Stimulated activated CD4-positive, alpha-beta T cell treated with anti-CD3 and anti-CD28 coated beads, Interleukin-1b, Interleukin-23, amount 100 ng/mL, for 24 hours (primary cell): ENCODE measurements at places on chromosomes 16 and 17.

- DNase-seq, result no peak
Observed at GRCh38 chr17:48994549-48995303, 2.5 kb upstream of the IGF2BP1 start.

DNA sequence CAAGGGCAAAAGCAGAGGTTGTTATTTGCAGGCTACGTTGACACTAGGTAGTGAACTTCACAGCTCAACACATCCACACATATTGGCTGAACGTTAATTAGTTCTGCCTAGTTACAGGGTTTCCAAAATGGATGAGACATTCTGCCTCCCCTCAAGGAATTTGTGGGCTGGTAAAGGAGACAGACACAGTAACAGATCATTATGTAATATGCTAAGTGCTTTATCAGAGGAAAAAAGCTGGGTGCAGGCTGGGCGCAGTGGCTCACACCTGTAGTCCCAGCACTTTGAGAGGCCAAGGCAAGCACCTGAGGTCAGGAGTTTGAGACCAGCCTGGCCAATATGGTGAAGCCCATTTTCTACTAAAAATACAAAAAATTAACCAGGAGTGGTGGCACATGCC is 26.2 kb downstream of the BMERB1 start:
- DNase-seq, result no peak

- DNase-seq, result no peak
Observed at GRCh38 chr17:56770427-56770826, 63.3 kb downstream of the C17orf67 start.

DNA sequence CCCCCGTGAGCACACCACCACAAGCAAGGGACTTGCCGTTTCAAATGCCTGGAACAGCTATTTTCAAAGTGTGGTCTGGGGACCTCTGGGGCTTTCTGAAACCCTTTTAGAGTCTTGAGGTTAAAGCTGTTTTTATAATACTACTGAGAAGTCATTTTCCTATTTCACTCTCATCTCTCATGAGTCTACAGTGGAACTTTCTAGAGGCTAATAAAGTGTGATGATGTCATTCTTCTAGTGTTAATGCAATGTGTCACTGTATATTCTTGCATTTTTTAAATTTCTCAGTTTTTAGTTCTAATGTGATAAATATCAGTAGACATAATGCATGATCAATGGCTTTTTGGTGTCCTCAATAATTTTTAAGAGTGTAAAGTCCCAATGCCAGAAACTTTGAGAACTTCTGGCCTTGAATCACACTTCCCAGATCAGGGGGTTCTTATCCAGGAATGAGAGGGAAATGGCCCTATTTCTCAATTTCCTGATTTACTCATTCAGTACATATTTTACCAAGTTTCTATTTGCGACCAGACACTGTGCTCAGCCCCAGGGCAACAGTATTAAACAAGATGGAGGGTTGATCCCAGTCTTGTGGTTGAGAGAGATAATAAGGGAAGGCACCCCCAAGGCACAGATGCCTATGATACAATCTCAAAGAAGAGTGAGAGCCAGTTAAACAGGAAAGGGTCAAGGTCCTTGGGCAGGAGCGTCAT is 444.0 kb downstream of the HS3ST3B1 start:
- DNase-seq, result no peak

DNA sequence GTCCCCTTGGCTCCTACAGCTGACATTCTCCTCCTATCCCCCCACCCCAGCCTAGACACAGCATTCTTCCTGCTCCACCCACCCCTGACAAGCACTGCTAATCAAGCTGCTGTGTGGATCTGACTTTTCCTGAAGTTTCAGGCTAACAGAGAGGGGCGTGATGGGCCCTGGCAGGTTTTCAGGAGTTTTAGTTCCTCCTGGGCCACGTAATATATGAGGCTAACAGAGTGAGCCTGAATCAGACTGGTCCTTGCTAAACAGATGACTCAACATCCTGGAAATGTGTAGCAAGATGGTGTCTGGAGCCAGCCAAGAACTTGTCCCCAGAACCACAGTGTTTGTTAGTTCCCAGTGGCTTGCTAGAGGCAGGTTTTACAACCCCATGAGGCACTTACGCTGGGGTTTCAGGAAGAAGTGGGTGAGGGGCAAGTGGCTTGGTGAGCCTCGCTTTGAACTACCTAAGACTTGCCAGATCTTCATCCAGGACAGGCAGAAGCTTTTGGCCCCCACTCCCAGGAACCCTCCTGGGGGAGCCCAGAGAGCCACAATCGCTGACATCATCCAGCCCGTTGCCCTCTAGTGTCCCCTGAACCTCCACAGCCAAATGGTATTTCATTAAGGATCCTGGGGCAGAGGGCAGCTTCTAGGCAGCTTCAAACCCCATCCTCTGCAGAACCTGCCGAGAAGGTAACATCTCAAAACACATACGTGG is 15.9 kb downstream of the TMEM92 start:
- DNase-seq, result no peak

- no peak for DNase-seq
Observed at GRCh38 chr16:90046122-90046970, 27.1 kb upstream of the DBNDD1 start.

DNA sequence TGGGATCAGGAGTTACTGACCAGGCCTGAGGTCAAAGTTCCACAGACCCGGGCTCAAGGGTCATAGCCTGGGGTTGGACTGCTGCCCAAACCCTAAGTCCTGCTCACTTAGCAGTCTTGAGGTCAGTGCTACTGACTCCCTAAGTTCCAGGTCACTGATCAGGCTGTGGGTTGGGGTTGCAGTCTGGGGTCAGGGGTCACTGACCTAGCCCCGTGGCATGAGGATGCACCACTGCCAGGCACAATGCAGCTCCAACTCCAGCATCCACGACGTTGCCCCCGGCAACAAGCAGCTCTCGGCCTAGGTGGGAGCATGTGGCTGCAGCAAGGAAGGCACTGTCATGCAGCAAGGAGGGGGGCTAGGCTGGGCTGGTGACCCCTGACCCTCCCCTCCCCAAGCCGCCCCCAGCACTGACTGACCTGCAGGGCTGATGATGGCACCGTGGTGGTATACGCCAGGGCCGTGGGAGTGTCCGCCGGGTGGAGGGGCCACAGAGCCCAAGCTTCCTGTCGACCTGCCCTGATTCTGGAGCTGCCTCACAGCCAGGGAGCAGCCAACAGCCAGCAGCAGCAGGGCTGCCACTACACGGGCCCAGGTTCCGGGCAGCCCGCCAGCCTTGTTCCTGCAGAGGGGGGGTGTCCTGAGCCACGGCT is 1.1 kb downstream of the GGT6 start:
- DNase-seq, result no peak

DNA sequence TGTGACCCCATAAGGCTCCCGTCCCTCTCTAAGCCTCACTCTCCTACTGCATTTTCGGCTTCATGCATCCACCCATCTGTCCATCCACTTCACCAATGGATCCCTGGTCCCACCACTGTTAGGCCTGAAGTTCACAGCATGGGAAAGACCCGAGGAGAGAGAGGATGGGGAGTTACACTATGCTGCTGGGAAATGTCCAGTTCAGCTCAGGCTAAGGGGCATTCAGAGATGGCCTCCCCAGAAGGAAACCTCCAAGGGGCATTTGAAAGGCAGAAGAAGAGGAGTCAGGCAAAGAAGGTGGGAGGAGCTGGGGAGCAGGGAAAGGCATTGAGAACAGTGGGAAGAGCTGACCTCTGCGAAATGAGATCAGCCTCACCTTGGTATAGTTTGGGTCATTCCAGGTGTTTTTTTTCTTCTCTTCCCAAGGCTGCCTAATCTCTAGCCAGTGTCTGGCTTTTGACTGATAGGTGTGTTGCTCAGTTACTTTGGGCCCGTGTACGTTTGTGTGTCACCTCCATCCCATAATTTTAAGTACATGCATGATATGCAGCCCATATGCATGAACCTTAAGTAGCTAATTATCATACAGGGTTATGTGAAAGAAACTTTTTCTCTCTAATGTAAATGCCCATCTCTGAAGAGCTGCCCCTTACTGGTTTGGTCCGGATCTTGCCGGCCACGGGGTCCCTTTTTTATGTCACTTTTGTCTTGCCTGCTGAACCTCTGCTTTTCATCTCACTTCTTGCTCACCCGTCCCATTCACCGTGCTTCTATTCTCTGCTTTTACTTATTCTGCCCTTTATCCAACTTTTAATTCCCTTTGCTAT is 11.6 kb upstream of the DRC7 start:
- no peak for DNase-seq

- DNase-seq, result no peak
Observed at GRCh38 chr17:40356990-40357881, 7.3 kb downstream of the GJD3 start.

- DNase-seq, result no peak
Observed at GRCh38 chr16:88725609-88726407, 19.5 kb downstream of the CTU2 start.

DNA sequence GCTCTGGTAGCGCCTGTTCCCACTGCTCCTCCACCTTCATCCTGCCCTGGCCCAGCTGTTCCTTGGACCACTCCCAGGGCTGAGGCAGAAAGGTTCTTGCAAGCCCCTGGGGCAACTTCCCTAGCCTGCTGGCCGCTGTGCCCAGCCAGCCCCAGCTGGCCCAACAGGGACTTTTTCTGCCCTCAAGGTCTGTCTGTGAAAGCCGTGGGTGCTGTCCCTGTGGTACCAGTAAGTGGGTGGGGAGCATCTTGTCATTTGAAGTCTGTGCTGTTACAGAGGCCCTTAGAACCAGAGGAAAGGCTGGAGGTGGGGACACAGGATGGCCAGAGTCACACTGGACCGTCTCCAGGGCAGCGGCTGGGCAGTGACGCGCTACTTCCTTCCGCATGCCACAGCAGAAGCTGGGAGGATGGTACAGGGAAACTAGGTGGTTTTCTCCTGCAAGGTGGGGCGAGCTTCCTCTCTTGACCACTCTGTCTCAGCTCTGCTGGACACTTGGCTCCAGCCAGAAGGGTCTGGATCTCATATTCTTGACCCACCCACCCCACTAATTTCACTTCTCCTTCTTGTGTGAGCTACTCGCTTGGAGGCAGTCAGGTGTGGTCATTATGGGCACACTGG is 87.8 kb downstream of the PLCG2 start:
- no peak for DNase-seq

DNA sequence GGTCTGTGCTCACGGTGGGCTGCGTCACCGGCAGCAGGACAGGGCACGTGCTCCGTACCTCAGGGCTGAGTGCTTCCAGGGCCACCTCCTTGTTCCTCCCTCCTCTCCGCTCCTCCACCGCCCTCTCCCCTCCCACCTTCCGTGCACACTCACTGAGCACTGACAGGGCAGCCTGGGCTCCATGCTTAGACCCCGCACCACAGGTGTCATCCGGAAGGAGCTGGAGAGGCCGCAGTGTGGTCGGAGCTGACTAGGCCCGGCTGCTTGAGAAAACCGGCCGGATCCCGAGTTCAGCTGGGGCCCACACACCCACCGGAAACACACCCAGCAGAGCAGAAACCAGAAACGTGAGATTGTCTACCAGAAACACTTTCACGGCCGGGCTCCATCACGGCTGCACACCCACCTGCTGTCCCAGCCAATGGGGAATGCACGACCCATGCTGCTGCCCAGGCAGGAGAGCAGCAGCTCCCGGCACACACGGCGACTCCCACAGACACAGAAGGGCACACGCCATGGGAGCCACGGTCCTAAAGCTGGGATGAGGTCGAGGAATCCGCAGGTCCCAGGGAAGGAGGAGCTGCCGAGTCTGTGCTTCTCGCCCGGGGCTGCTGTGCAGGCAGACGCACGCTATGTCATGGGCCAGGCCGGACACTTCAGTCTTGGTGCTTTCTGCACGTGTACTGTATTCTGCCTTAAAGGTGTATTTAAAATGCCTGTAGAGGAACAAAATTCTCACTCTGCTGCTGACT is 55.0 kb upstream of the ZNF469 start:
- no peak for DNase-seq

DNA sequence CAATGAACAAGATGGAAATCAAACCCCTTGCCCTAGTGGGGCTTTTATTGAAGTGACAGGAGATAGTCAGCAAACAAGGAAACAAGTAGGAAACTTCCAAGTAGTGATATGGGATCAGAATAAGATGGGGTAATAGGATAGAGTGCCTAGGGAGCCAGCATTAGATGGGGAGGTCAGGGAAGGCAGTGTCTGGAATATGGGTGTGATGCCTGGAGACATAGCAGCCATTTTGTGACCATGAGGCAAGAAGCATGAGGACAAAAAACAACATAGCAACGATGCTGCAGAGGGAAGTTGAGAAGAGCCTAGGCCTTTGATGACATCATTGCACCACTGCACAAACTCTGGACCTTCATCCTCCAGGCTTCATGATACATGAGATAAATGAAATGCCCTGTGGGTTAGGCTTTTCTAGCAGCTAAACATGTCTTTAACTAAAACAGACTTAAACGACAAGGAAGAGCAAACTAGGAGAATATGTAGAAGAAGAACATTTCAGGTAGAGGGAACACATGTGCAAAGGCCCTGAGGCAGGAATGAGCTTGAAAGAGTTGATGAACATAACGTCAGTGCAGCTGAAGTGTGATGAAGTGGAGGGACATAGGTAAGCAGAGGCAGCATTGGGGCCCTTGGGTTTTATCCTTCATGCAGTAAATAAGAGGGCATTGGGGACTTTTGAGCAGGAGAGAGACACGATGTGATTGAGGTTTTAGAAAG is 18.2 kb upstream of the TMEM11 start:
- DNase-seq, result no peak

- DNase-seq, result no peak
Observed at GRCh38 chr16:30528799-30529457, 2.6 kb upstream of the ZNF768 start.

- no peak for DNase-seq
Observed at GRCh38 chr16:65481956-65482355, 360.1 kb upstream of the CDH11 start.

GRCh38 chr17:40937384-40937819 is at the start of gene KRT23:
Gene KRT23 (minus strand): TSS chr17:40937646. CDS start chr17:40936603, 1,043 bp downstream.
- DNase-seq, result no peak

DNA sequence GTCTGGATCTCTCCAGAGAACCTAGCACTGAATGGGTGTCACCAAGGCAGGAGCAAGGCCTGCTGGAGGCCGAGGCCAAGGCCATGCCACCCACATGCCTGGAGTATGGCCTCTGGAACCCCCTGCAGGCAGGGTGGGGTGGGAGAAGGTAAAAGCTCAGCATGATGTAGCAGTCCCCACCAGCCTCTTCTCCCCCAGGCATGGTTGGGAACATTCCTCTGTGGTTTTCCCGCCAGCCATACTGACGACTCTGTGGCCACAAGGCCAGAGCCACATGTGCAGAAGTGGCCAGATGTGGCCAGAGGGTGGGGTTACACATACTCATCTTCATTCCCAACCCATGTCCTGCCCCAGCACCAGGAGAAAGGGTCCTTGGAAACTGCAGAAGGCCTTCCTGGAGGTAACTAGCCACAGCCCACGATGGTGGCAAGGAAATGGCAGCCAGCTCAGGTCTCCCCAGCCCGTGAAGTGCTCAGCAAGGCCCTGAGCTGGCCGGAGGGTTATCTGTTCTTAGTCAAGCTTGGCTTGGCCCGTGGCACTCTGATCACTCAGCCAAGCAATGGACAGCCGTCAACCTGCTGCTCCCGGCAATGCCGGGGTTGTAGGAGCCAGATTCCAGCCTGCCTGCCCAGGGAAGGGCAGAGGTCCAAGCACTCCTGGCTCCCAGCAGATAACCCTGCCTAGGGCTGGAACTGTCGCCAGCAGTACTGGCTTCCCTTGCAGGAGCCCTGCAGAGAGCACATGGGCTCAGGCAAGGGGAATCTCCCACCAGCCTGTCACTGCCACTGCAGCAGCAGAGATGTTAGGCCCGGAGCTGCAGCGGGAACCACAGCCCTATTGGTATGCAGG is 26.1 kb downstream of the HDAC5 start:
- DNase-seq, result no peak

- DNase-seq, result no peak
Observed at GRCh38 chr16:22928882-22929435, 115.0 kb downstream of the HS3ST2 start.
